ENCODE measurements at places on chromosomes 5 and 9.

DNA sequence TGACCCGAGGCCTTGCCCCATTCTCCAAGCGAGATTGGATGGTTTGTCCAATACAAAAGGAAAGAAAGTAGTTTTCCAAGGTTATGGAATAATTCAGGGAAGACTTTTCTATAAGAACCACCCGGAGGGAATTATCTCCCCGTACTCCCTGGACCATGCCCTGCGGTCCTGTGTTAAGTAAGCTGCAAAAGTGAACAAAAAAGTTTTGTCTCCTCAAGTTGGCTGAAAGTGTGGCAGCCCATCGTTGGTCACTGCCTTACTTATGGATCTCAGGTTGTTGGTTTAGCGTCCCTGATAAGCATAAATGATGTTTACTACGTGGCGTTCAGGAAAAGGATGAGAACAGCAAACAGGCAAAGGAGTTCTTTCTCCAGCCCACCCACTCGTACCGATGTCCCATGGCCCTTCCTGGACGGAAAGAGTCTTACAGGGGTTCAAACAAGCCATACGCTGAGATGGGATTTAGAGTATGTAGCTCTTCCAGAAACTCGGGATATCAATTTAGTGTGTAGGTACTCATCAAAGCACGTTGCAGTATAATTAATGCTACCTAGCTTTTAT, 413 bp upstream of the AUH start:
- no peak for DNase-seq

GRCh38 chr9:125534971-125535701, 171.9 kb downstream of the MAPKAP1 start:
- no peak for DNase-seq

DNA sequence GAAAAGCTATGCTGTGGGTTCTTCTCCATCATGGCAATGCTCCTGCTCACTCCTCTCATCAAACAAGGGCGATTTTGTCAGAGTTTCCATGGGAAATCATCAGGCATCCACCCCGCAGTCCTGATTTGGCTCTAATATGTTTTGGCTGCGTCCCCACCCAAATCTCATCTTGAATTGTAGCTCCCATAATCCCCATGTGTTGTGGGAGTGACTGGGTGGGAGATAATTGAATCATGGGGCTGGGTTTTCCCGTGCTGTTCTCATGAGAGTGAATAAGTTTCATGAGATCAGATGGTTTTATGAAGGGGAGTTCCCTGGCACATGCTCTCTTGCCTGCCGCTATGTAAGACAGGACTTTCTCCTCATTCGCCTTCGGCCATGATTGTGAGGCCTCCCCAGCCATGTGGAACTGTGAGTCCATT, 163.8 kb downstream of the GADD45G start:
- no peak for DNase-seq

- no peak for DNase-seq
These were observed 126.0 kb upstream of the TMEM161B start for GRCh38 chr5:88394536-88395175.

DNA sequence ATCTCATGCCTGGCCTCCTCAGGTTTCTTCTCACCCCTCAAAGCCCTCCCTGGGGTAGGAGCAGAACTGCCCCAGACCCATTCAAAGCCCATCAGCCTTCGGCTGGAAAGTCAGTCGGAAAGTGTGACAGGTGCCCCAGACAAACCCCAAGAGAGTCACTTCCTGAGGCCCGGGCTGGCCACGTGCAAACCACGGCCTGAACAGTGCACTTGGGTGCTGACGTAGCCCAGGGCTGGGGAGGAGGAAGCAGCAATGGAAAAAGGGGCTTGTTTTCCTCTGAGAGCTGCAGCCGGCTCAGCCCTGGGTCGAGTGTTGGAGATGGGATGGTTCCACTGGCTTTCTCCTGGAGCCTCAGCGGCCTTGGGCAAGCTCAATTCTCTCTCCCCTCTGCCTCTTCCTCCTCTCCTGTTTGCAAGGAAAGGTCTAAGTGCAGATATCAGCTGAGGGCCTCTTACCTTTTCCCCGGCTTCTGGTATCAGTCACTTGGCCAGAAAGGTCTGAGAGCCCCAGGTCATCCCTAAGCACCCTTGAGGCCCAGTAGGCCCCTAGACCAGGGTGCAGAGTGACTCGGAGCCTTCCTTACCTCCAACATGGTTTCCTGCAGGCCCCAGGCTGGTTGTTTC, 5.9 kb upstream of the EGR1 start:
- no peak for DNase-seq

- DNase-seq, result peak; percentile 4
These were observed 566.0 kb downstream of the CAAP1 start for GRCh38 chr9:26326563-26326962.

DNA sequence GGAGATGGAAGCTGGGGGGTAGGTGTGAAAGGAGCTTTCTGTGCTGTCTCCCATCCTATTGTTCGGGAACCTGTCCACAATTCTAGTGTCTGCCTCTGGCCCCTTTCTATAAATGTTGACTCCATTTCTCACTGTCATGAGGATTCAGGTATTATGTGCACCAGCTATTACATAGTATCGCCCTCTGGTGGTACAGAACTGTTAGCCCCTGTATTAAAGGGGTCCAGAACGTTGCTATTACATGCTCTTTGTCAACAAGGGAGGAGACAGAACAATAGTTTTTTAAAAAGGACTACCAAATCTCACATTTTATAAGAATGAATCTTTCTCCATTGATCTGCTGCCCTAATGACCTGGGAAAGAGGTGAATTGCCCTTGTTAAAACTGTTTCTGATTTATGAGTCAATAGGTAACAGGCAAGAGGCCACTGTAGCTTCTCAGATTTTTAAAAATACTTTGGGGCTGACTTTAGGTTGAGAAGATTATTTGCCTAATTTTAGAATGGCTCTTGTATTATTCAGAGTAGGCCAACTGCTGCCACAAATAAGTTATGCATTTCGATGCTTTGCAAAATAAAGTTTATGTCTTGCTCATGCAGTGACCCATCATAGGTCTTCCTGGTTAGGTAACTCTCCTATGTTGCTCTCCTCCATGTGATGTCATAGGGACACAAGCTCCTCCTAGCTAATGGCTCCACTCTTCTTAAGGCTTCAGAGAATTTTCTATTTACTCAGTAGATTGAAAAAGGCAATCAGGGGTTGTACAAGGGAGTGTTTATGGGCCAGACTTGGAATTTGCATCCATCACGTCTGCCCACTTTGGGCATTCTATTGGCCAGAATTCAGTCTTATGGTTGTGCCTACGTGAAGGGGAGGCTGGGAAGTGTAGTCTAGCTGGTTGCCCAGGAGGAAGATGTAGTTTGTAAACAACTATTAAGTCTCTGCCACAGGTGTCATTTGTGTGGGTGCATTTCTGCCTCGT, 20.8 kb downstream of the DCANP1 start:
- peak; percentile 51 for DNase-seq

- no peak for DNase-seq
These were observed 23.8 kb downstream of the SLC9A3 start for GRCh38 chr5:500491-500890.

- no peak for DNase-seq
These were observed 31.5 kb downstream of the KLF9 start for GRCh38 chr9:70382709-70383605.

GRCh38 chr5:99129768-99130501, 201.1 kb upstream of the CHD1 start:
- no peak for DNase-seq

DNA sequence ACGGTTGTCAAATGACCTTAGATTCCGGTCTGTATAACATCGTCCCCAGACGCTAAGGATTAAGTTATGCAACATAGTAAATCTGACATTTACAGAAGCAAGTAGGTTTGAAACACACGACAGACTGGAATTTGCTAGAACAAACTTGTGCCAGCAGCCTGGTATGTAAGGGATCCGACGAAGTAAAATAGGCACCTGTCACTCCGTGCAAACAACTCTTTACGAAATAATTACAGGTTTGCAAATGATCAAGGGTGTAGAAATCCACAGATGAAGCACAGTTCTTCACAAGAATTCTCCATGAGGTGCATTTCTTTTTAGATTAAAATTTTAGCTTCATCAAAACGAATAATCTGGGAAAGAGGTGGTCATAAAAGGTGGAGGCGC, 508 bp downstream of the MOCS2 start:
- no peak for DNase-seq

GRCh38 chr5:153630546-153630945, 140.1 kb downstream of the GRIA1 start:
- DNase-seq, result no peak

- peak; percentile 45 for DNase-seq
These were observed 219.2 kb downstream of the AGTPBP1 start for GRCh38 chr9:85522459-85523092.

Measured in hepatic stellate cell (primary cell).